GM23338 (cell line): ENCODE measurements at places on chromosomes 3 and 15. TPM values are rescaled to one million over a fixed set of nuclear protein-coding genes. Genes with fewer than 3 reads are reported as not detected.

DNA sequence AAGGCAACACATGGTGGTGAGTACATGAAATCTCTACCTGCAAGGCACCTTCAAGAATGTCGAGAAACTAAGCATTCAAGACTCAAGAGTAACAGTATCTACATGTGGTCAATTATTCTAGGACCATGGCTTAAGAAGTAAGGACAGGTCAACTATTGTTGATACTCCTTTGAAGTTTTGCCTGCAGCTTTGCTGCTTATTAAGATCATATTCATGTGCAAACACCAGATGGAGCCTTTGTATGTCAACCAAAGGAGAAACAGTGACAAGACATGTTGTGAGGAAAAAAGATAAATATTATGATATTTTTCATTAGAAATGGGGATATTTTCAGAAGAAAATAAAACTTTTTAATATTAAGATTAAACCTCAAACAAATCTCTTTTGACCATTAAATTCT, 52.3 kb upstream of the FGF7 start:
- no peaks in the 10 kb centered on the region for H3K4me1 ChIP-seq
- H3K4me3 ChIP-seq, result no peak overlapping the region
- no peak for DNase-seq
- no peak overlapping the region for H3K27ac ChIP-seq

- H3K4me1 ChIP-seq, result peaks cover 35% of the 10 kb centered on the region
- H3K27ac ChIP-seq, result no peak overlapping the region
- H3K27me3 ChIP-seq, result no peaks in the 10 kb centered on the region
- H3K4me3 ChIP-seq, result no peak overlapping the region
- DNase-seq, result no peak
These were observed 66.8 kb upstream of the FOXP1 start for GRCh38 chr3:71650372-71650771.

GRCh38 chr15:50774450-50774849, 8.9 kb upstream of the SPPL2A start:
- DNase-seq, result no peak
- H3K4me3 ChIP-seq, result no peak overlapping the region
- no peak overlapping the region for H3K27ac ChIP-seq
- no peaks in the 10 kb centered on the region for H3K4me1 ChIP-seq
- no peaks in the 10 kb centered on the region for H3K27me3 ChIP-seq
- H3K36me3 ChIP-seq, result no peaks in the 10 kb centered on the region

The UMPS gene
- 48.8 and 50.9 TPM in 2 replicates for total RNA-seq

DNA sequence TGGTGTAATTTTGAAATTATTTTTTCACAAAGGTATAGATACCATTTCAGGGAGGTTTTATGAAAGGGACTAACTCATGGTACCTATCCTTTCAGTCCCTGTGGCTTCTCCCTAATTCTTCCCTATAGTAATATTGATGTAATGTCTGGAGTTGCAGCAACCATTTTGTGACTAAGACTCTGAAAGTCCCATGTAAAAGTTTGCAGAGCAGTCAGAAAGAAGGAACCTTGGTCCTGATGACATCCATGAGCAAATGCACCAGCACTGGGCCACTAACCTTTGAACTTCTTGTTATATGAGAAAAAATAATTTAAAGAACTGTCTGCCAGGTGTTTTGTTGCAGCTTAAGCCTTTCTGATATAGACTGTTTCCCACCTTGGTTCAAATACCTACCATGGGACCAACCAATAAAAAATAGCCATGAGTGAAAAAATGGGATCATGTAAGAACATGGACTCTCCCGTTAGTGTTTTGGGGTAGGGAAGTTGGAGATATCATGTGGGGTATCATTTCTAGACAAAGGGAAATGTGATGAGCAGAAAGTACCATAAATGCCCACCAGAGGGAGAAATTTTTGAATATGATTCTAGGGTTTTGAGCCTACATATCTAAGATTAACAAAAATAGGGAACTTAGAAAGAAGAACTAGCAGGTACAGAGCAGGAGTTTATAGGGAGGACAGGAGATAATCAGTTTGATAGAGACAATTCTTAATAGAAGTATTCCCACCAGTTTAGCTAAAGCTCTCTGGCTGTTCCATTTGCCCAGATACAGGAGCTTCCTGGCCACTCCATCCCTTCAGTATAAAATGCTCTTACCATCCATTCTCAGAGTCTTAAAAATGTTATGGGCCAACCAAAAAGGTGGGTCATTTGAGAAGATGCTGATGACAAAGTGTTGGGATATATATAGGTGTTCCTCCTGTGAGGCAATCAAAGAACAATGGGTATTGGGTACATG, 3.4 kb upstream of the CPOX start:
- no peaks in the 10 kb centered on the region for H3K27me3 ChIP-seq
- no peak overlapping the region for H3K27ac ChIP-seq
- no peaks in the 10 kb centered on the region for H3K36me3 ChIP-seq
- peak; percentile 42 for DNase-seq

DNA sequence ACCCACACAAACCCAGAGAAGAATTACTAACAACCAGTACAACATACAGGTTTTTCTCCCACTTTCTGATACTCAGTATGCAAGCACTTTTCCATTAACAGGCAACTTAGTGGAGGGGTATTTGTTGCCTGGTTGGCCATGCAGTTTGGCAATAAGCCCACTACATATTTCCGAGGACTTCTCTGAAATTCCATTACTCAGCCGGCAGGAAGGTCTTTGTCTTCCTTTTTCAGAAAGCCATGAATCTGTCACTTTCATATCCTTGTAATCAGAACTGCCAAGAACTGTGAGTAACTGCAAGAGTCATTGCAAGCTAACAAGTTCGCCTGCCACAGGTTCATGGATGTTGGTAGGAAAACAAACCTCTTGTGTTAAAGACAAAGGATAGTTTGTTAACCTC, 422.3 kb upstream of the ROBO1 start:
- H3K27ac ChIP-seq, result no peak overlapping the region
- no peak overlapping the region for H3K4me3 ChIP-seq
- peak; percentile 24 for DNase-seq

GRCh38 chr3:105829229-105829628, 39.6 kb downstream of the CBLB start:
- H3K4me1 ChIP-seq, result no peaks in the 10 kb centered on the region; the same call in 1 of the 2 replicates
- no peak overlapping the region for H3K4me3 ChIP-seq
- no peaks in the 10 kb centered on the region for H3K36me3 ChIP-seq
- DNase-seq, result no peak
- H3K27ac ChIP-seq, result no peak overlapping the region

- no peak overlapping the region for H3K27ac ChIP-seq
- no peaks in the 10 kb centered on the region for H3K36me3 ChIP-seq
- no peak overlapping the region for H3K4me3 ChIP-seq
- no peaks in the 10 kb centered on the region for H3K4me1 ChIP-seq
- H3K27me3 ChIP-seq, result no peaks in the 10 kb centered on the region
These were observed 224.1 kb upstream of the FEZF2 start for GRCh38 chr3:62597491-62597890.

DNA sequence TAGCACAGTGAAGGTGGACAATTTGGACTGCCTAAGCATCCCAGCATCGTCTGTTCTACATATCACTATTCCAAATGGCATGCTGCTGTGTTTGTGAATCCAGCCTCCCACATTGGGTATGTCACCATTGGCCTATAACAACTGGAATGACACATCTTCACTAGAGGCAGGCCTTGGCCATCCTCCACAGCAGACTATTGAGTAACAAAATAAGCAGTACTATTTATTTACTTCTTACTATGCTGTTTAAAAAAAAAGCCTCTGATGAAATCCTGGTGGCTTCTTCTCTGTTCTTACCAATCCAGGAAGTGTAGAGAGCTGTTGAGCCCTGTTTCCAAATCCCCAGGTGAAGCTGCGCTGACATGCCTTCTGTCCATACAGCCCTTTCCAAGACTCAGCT, 30.6 kb upstream of the CERS3 start:
- H3K4me3 ChIP-seq, result no peak overlapping the region
- H3K4me1 ChIP-seq, result no peaks in the 10 kb centered on the region
- no peaks in the 10 kb centered on the region for H3K27me3 ChIP-seq
- no peaks in the 10 kb centered on the region for H3K36me3 ChIP-seq
- H3K27ac ChIP-seq, result no peak overlapping the region

DNA sequence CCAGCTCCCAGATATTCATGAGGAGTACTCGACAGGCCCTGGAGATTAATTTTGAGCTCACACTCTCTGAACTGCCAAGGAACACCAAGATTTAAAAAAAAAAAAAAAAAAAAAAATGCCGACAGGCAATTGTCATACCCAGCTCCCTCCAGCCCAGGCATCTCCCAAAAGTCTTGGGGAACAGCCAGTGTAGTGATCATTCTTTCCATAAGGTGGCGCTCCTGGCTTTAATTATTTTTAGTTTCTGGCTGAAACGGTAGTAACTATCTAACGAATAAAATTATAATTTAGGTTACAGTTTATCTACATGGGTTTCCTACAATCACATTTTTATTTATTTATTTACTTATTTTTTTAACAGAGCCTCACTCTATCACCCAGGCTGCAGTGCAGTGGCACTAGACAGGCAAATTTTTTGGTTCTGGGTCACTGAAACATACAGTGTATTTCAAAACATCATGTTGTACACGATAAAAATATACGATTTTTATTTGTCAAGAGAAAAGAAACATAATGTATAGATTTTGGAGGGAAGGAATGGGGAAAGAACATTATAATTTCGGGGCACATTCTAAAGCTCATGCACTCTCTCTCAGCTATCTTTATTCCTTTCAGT, 157.3 kb downstream of the ADAMTS9 start:
- H3K36me3 ChIP-seq, result no peaks in the 10 kb centered on the region
- no peak overlapping the region for H3K27ac ChIP-seq
- no peaks in the 10 kb centered on the region for H3K4me1 ChIP-seq
- DNase-seq, result peak; percentile 89
- H3K4me3 ChIP-seq, result no peak overlapping the region

DNA sequence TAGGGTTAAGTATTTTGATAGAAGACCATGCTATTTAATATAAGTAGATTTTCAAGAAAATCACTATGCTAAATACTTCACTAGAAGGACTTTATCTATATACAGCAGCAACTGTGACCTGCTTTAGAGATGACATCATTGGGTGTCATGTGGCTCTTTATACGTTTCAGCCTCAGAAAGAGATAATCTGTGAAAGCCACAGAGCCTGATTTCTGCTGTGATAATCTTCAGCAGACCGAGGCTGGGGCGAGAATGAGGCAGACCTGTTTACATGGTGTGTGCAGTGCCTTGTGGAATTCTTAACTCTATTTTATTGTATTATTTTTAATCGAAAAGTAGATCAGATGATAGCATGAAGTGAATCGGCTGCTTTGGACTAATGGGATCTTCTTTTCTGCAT, 471.2 kb downstream of the MFSD1 start:
- H3K27ac ChIP-seq, result no peak overlapping the region
- no peaks in the 10 kb centered on the region for H3K36me3 ChIP-seq
- H3K4me3 ChIP-seq, result no peak overlapping the region
- no peaks in the 10 kb centered on the region for H3K4me1 ChIP-seq
- no peaks in the 10 kb centered on the region for H3K27me3 ChIP-seq
